Nucleus accumbens (tissue), 56 donors: ENCODE measurements at places on chromosomes 12 and 14.

GRCh38 chr14:65025818-65026217, 39.1 kb downstream of the FNTB start:
- no peak for DNase-seq

- no peak for DNase-seq
Measured at GRCh38 chr12:68890701-68891113, 42.3 kb downstream of the CPM start.

GRCh38 chr12:51924551-51925319, 17.4 kb downstream of the ACVRL1 start:
- no peak for DNase-seq

GRCh38 chr14:89325299-89325883, 91.6 kb downstream of the FOXN3 start:
- no peak for DNase-seq

DNA sequence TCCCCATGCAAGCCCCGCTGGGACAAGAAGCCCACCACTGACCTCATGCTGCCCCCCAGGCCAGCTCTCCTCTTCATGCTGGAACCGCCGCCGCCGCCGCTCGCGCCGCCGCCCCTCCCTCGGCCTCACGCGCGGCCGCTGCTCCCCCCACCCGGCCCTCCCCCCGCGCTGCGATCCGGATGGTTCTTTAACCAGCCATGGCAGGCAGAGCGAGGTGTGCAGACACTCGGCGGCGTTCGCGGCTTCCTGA, at the start of gene DCAF5:
TSS of gene DCAF5 (minus strand) at position 218 of the 250 bp plus-strand sequence. CDS start at position 77, 141 bp downstream.
- no peak for DNase-seq
